ENCODE measurements at places on chromosomes 6 and 20.
A peak's percentile ranks its signal among the peaks of the same experiment; 100 is the strongest.

DNA sequence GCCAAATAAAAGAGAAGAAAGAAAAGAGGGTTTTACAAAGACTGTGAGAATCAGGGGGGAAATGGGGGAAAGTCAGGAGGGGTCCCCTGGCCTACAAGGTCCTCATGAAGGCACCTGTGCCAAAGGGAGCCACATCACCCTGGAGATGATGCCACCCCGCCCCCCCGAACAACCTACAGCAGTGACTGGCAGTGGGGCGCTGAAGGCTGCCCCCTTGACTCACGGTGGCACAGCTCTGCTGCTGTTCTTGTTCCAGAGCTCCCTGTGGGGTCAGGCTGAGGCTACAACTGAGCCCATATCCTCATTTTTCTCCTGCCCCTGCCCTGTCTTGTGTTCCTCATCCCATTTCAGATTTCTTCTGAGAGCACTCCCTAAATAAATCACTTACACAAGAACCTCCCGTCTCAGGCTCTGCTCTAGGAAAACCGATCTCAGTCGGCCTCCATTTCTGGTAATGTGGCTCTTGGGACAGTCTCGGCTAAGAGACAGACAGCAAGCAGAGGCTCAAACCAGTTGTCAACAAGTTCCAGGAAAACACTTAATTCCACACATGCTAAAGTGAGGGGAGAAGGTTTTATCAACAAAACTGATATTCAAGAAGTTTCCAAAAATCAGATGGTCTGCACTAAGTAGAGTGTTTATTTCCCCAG is 105.7 kb downstream of the SNAP25 start:
- DNase-seq = no peak

DNA sequence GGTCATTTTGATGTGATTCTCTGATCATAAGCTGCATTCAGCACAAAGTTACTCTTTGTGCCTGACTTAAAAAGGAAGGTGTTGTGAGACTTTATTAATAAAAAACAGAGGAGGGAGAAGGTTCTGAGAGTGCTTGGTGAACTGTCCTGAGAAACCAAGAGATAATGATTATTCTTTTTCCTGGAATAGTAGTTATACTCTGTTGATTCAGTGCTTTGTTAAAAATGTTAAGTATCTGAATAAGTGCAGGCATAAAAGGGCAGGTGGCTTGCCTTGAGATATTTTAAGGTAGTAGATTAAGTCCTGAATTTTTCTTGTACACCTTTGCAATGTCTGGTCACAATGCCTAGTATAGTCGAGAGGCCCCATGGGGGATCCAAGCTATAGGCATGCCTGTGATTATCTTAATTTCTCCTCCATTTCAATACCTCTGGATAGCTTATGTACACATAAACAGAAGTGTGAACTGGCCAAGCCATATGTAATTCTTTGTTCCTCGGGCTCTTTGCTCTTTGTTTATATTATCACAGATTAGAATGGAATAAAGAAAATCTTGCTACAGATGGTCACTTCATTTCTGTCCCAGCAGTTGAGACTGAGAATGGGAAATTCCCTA is 50.0 kb downstream of the SOBP start:
- no peak for DNase-seq

GRCh38 chr6:144515761-144516160 is 230.6 kb downstream of the UTRN start:
- no peak for DNase-seq

GRCh38 chr6:90645634-90646033 is 58.8 kb upstream of the MAP3K7 start:
- DNase-seq = no peak

DNA sequence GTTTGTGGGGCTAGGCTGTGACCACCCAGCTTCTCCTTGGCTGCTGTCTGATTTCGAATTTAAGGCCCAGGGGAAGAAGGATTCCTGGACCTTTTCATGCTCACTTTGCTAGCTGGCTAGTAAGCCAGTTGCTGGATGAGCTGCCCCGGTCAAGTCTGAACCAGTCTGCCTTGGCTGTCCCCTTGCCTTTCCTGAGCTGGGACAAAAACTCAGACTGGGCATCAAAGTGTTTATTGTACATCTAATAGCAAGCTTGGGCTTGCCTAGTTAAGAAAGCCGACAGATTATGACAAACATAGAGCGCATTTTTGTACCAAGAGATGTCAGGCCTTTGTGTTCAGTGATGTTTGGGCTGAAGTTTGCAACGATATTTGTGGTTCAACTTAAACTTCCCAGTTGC is 750 bp upstream of the PAK5 start:
- no peak for DNase-seq

GRCh38 chr20:51208162-51208561 is 185.3 kb upstream of the KCNG1 start:
- no peak for DNase-seq

- DNase-seq = no peak
Observed at GRCh38 chr6:169558378-169558773, 143.5 kb downstream of the WDR27 start.

GRCh38 chr6:11144393-11144851 is 32.9 kb upstream of the ERVFRD-1 start:
- peak; percentile 92 for DNase-seq

- peak; percentile 48 for DNase-seq
Observed at GRCh38 chr6:121055572-121056163, 278.6 kb downstream of the TBC1D32 start.

Data from COLO829 (cell line).